ENCODE measurements at places on chromosomes 6 and 20.

GRCh38 chr6:150640556-150641209 is 41.0 kb downstream of the PLEKHG1 start:
- no peak for DNase-seq

- DNase-seq: no peak
These were observed 69.7 kb upstream of the FAM8A1 start for GRCh38 chr6:17530321-17530835.

GRCh38 chr6:73207221-73207837 is 18.0 kb downstream of the KHDC1L start:
- DNase-seq: no peak

- DNase-seq: no peak
These were observed 105.5 kb downstream of the DLL1 start for GRCh38 chr6:170185175-170185978.

DNA sequence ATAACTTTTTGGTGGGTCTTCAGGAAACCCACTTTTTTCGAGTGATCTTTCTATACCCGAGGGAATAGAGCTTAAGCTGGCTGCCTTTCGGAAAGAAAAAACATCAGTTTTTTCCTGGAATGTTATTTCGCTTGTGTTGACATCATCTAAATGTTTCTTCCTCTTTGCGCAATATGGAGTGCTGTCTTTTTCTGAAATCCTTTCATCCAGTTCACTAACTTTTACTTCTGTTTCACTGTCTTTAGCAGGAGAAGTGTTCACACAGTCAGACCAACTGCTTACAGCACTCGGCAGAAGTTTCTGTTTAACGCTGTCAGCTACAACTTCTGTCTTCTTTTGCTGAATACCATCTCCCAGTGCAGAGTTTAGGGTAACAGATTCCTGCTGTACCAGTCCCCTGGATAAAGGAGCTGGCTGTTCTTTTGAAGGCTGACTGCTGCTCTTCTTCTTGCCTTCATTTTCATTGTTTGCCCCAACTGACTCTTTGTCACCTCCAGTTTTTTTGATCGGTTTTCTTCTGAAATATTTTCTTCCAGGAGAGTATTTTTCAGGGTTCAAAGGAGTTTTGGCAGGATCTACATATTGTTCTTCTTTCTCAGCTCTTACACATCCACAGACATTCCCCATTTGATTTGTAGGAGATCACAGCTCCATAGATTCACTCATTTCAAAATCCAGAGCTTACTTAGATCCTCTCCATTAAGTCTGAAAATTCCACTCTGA is 50.0 kb upstream of the DST start:
- no peak for DNase-seq

GRCh38 chr20:59987135-59987534 is 28.9 kb downstream of the CDH26 start:
- DNase-seq: no peak

DNA sequence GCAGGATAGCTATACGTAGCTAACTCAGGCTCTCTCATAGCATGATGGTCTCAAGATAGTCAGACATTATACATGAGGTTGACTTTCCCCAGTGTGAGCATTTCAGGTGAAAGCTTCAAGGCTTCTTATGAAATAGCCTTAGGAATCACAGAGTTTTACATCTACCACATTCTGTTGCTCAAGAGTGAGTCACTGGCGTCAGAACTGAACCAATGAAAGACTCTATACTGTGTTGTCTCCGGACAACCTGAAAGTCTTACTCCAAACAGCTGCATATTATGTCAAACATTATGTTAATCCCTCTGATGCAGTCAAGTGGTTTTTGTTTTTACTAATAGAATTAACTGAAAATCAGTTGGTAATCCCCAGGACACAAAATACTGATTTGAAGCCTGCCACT is 79.8 kb upstream of the TRDN start:
- DNase-seq: no peak

GRCh38 chr6:137493218-137494038 is 766 bp downstream of the OLIG3 start:
- DNase-seq: no peak

- DNase-seq: no peak
These were observed 20.8 kb downstream of the DUSP22 start for GRCh38 chr6:313087-313486.

DNA sequence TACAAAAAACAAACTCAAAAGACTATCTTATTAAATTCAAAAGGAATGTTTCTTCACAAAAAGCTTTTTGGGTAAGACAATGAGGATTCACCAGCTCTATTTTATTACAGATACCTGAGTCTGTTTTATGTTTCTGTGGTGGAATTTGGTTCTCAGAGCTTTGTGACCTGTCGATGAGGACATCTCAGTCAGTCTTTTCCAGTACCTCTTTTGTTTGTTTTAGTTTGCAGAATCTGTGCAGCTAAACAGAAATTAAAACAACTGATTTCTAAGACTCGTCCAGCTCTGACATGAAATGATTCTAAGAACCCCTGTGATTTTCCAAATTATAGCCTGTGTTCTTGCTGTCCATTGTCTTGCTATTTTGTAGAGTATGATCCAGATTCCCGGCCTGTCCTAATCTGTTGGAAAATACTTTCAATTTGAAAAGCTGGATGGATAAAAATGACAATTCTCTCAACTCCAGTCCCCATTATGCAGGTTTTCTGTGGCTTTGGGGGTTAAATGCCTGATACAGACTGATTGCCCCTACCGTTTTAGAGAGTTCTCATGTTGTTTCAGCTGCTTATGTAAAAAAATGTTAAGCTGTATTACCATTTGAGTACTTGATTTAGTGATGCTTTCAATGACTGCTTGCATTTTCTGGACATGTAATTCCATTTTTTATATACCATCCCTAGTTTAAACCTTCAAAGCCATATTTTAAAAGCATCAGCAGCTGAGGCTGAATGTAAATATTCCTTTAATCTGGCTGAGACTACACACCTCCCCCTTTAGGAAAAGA is 94.2 kb upstream of the TAB2 start:
- no peak for DNase-seq

GRCh38 chr6:72861059-72861458 is 239.2 kb downstream of the KCNQ5 start:
- no peak for DNase-seq

GRCh38 chr6:112366695-112367553 is 19.8 kb downstream of the RFPL4B start:
- no peak for DNase-seq

GRCh38 chr20:59949911-59950310 is 8.3 kb upstream of the CDH26 start:
- DNase-seq: no peak

GRCh38 chr6:147164761-147165160 is 39.5 kb upstream of the STXBP5 start:
- no peak for DNase-seq

- no peak for DNase-seq
These were observed 169.1 kb upstream of the SHLD1 start for GRCh38 chr20:5580940-5581708.

DNA sequence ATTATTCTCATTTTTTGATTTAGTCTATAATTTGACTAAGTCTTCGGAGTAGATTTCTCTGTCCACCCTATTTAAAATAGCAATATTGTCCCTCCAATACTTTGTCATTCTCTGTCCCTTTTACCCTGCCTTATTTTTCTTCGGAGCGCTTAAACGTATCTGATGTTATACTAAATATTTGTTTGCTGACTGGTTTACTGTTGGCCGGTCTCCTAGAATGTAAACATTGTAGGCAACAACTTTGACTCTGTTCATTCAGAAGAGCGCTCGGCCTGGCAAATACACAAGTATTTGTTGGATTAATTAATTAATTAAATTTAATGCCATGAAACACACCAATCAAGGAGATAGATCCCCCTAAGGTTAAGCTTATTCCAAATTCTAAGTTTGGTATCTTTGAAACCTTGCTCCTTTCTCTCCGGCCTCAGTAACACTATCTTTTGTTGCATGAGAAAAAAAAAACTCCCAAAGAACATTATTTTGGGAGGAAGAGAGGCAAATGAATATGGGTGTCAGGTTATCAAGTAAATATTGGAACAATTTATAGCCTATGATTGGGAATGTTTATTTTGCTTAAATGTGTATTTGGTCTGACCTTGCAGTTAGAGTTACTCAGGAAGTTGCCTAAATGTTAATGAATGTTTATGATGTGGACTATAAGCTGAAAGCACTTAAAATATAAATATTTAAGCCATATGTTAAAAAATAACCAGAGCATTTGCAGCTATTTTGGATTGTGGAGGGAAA is 231.1 kb downstream of the SOX4 start:
- DNase-seq: no peak

DNA sequence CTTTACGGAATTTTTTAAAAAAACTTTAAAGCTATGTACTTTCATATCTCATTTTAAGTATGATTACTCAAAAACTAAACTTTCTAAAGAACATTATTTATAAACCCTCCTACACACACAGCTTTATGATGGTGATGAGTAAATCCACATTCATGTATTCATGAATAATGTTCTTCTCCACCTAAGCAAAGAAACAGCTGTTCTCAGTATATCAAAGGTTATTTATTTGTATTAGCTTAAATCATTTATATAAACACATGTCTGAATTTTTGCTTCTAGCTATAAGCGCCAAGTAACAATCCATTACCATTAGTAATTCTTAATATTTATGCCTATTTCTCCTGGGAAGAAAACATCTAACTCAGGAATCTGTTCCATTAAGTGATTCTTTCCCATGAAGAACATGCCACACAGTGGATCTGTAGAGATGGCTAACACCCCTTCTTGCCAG is 63.3 kb downstream of the SMLR1 start:
- DNase-seq: no peak

DNA sequence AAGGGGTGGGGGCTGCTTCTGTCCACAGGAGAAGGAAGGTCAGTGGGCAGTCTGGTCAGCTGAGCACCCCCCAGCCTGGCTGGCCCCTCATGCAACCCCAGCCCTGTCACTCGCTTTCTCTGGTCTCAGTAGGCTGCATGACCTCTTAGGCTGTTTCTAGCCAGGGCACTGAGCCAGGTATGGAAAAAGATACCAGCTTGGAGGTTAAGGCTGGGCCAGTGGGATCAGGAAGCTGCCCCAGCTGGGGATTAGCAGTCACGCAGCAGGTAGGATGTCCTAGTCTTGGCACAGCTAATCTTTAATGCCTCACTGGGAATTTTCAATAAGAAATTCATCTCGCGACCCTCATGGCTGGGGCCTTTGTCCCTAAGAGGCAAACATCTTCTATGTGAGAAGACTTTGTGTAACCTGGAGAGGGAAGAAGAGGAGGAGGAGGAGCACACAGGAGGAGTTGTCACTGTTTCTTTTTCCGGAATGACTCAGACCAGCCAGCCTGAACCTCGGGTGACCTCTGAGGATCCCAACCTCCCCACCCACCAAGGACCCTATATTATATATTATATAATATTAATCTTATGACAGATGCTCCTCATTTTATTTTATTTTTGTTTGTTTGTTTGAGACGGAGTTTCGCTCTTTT is 2.4 kb upstream of the BPIFA2 start:
- DNase-seq: no peak

DNA sequence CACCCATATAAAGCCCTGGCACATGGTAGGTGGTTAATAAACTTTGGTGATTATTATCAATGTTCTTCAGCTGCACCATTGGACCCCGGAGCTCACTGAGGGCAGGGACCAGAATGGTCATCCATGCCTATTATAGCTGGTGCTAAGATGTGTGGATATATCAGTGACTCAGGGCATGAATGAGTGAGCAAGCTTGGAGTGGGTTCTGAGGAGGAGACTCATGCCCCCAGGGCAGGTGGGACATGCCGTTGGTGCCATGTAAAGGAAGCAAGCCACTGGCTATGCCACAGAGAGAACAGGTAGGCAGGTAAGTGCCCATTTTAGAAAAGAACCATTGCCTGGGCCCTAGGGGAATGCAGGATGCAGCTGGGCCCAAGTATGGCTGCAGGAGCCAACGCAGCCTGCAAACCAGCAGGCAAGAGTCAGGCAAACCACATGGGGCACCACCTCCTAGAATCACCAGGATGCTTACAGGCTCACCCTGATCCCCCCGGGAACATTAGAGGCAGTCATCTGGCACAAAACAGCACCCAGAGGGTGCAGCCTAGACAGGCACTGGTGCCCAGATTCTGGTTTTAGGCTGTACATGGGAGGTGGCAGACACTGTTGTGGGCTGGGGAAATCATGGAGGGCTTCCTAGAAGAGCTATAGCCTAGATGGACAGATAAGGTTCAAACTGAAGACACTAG is 23.5 kb downstream of the PLAGL2 start:
- DNase-seq: no peak

DNA sequence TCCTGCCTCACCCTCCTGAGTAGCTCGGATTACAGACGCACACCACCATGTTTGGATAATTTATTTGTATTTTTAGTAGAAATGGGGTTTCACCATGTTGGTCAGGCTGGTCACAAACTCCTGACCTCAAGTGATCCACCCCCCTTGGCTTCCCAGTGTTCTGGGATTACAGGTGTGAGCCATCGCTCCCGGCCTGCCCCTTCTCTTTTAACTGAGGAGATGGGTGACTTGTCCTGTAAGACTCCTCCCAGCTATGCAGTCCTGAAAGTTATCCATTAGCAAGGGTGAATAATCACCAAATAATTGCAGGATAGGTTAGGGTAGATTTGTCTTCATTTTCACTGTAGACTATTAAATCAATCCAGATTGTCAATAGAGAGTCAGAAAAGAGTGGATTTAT is 40.5 kb upstream of the JARID2 start:
- DNase-seq: no peak

DNA sequence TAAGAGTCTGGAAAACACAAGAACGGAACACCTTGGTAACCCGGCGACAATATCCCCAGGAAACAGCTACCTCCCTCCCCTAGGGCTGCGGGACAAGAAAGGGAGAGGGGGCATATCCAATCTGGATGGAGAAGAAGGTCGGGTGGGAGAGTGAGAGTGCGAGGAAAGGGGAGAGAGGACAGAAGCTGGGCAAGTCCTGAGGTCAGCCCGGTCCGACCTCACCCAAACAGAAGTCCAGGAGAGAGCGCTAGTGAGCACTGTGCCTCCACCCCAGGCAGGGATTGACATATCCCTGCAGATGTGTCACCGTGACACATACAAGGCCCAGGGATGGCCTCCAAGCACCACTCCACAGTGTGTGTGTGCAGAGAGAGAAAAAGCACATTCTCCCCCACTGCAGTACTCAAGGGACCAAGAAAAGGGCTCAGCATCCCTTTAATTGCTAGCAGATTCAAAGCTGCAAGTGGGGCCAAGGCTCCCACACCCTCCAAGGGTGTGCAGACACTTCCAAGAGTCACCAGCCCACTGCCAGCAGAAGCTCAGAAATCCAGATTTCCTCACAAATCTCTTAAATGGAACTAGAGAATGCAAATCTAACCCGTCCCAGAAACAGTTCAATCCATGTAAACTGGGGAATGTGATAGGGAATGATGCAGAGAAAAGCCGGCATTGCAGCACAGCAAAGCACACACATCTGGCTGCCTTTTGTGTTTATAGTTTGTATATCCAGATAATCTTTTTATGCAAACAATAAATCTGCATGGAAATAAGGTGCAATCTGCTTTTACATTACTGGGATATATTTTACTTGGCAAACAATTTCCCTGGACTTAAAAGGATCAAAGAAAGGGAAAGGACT is 3.1 kb downstream of the PXDC1 start:
- DNase-seq: peak; percentile 81

- no peak for DNase-seq
These were observed 696 bp downstream of the CALHM5 start for GRCh38 chr6:116512111-116512559.

DNA sequence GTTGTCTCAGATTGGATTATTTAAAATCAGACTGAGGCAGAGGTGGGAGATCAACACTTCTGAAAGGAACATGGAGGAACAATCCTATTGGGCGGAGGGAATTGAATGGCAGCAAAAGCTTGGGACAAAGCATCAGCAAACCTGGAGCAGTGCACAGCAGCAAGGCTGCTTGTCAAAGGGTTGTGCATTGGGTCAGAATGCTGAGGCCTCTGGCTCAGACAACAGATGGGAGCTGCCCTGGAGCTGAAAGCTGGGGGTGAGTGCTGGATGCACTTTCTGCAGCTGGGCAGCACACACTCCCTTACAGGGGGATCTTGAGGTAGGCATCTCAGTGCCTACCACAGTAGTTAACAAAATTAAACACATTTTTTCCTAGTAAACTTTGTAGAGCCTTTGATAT is 634.4 kb upstream of the MMS22L start:
- no peak for DNase-seq
